Muscle of leg (tissue), 16 donors: ENCODE measurements at places on chromosomes 7 and 10. TPM values are rescaled to one million over a fixed set of nuclear protein-coding genes. Genes with fewer than 3 reads are reported as not detected.

The MALRD1 gene
- polyA plus RNA-seq = 1.3 TPM

DNA sequence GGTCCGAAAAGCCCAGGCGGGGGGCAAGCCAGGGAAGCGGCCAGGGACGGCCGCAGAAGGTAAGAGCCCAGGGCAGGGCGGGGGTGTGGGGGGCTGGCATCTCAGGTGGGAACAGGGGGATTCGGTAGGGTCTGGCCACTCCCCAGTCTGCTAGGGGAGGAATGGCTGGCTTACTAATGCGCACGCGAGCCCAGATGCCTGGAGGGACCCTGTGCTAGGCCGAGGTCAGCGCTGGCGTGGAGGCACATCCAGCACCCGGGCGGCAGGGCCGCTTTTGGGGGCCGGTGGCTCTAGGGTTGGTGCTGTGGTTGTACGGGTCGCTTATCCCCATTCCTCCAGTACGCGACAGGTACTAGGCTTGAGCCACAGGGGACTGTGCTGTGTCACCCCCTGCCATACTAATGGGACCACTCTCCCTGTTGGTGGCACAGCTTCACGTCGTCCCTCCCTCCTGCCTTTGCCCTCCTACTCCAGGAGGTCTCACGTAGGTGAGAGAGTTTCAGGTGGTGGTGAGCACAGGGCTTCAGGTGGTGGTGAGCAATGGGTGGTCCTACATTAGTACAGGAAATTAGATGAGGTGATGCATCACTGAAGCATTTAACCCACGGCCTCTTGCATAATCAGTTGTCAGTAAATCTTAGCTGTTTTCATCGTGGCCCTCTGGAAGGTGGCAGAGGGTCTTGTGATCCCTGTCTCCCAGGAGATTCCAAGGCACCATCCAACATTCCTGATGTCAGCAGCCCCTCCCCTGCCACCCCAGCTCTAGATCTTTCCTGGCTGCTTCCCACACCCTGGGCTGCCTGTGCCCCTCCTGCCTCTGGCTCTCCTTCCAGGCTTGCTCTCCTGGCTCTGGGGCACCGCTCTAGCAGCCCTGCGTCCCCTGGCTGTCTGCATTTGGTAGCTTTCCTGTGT, 971 bp downstream of the AEBP1 start:
- peak; percentile 63 for DNase-seq

- no peak for DNase-seq
Measured at GRCh38 chr10:80542053-80542452, 4.4 kb downstream of the SH2D4B start.

The MLXIPL gene
- polyA plus RNA-seq = 2.3 TPM

DNA sequence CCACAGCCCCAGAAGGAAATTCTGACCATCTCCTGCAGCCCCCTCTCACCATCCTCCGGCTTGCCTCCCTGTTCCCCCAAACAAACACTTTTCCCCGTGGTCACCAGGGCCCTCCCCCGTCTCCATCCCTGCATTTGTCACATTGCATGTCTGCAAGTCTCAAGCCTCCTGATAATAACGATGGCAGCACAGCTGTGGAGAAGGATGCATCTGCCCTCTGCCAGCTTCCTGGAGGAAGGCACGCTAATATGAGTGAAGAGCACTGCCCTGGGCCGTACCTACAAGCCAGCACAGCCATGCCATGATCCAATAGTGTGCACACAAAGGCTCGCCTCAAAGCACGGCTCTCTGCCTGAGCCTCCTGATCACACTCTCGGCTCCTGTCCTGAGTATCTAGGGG, 98.5 kb downstream of the SLIT1 start:
- no peak for DNase-seq

GRCh38 chr10:1102831-1103230, 46.6 kb downstream of the WDR37 start:
- no peak for DNase-seq

GRCh38 chr7:92242972-92243371, 2.7 kb downstream of the KRIT1 start:
- DNase-seq = no peak

The WDR37 gene
- 10.0 TPM for polyA plus RNA-seq

GRCh38 chr10:79136236-79137005, 67.7 kb downstream of the ZMIZ1 start:
- no peak for DNase-seq

DNA sequence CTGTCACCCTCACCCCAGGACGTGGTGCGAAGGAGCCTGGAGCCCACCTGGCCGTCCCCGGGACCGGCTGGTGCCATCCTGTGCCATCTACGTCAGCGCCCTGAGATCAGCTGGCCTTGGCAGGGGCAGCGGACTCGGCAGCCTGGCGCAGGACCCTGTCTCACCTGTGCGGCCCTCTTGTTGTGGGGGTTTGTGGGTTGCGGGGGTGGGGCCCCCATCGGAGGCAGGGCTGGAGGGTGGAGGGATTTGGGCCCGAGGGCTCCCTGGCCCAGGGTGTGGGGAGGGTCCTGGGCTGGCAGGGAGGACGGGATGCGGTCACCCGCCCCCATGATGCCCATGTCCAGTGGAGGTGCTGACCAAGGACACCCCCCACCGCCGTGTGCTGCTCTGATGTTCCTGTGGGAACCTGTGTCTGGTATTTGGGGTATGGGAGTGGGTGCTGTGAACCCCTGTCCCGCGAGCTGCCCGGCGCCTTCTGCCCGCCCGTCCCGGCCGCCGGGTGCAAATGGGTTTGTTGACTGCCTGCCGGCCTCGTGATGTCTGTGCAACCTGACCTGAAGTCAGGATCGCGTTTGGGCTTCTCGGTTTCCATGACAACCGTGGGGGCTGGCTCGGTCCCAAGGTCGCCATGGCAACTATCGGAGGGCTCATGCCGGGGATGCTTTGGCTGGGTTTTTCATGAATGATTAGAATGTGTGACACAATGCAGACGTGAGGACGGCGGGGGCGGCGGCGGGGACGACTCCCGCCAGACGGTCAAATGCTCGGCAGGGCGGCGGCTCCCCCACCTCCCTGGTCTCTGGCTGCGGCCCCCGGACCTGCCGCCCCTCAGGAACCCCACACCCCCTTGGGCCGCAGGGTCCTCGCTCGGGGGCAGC, 7.3 kb downstream of the MAFK start:
- DNase-seq = peak; percentile 87
